ENCODE measurements at places on chromosomes 4 and X.

- no peak for DNase-seq
Measured at GRCh38 chr4:85228264-85228663, 246.7 kb upstream of the ARHGAP24 start.

- DNase-seq = no peak
Measured at GRCh38 chr4:185189606-185190305, 14.0 kb downstream of the CFAP97 start.

DNA sequence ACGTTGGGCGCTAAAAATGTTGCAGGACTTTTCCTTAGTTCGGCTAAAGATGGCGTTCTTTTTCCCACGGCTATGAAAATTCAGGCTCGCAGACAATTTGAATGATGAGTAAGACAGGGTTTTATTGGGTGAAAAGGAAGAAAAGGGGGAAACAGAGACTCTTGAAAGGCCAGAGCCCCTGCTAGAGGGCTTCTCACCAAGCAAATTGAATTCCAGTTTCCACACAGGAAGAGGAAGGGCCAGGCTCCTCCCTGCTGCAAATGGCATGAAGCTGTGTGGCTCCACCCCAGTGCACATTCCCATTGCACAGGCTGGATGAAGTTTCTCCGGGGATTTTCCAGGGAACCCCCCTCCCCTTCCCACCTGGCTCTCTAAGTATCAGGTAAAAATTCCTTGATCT lies 210.9 kb downstream of the KLHL4 start:
- no peak for DNase-seq

DNA sequence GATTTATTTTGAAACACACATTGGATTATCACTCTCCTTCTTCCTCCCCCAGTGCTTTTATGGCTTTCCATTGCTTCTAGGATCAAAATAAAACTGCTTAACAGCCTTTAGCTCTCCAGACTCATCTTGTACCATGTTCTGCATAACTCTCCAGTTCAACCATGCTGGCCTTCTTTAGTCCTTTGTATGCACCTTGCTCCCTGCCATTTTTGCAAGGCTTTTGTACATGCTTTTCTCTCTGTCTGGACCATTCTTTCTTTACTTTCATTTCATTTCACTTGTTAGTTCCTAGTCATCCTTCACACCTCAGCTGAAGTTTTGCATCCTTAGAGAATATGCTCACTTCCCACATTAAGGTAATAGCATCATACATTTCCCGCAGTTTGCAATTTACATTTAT lies 6.9 kb downstream of the ARFIP1 start:
- DNase-seq = no peak

DNA sequence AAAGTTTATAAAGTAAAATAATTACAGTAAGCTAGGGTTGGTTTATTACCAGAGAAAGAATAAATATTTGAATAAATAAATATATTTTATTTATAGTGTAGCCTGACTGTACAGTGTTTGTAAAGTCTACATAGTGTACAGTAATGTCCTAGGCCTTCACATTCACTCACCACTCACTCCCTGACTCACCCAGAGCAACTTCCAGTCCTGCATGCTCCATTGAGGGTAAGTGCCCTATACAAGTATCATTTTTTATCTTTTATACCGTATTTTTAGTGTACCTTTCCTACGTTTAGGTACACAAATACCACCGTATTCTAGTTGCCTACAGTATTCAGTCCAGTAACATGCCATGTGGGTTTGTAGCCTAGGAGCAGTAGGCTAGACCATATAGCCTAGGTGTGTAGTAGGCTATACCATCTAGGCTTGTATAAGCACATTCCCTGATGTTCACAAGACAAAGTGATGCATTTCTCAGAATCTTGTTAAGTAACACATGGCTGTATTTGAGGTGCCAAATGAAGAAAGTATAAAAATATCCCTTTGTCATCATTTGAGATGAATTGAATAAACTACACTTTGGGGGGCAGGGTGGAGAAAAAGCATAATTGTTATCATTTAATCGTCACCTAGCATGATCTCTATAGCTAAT lies 14.7 kb upstream of the KLHL8 start:
- DNase-seq = no peak

GRCh38 chr4:111492496-111492895 lies 652.8 kb upstream of the FAM241A start:
- no peak for DNase-seq

GRCh38 chrX:148917441-148917840 lies 417.0 kb downstream of the AFF2 start:
- DNase-seq = no peak

DNA sequence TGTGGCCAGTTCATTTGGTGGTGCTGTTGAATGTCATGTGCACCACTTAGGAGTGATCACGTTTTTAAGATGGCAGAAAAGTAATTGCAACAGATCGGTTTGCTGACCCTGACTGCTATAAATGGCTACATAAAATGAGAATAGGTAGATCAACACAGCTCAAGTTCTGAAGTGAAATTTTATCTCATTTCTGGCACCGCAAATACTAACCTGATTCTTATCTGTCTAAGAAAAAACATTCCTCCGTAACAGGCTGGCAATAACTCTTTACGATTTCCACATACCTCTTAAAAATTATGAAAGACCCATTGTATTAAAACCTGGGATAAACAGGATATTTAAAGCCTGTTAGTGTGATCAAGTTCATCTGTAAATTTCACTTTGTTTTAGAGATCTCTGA lies 387.5 kb downstream of the PDGFC start:
- DNase-seq = no peak

GRCh38 chr4:3217771-3218170 lies 31.2 kb upstream of the MSANTD1 start:
- no peak for DNase-seq

DNA sequence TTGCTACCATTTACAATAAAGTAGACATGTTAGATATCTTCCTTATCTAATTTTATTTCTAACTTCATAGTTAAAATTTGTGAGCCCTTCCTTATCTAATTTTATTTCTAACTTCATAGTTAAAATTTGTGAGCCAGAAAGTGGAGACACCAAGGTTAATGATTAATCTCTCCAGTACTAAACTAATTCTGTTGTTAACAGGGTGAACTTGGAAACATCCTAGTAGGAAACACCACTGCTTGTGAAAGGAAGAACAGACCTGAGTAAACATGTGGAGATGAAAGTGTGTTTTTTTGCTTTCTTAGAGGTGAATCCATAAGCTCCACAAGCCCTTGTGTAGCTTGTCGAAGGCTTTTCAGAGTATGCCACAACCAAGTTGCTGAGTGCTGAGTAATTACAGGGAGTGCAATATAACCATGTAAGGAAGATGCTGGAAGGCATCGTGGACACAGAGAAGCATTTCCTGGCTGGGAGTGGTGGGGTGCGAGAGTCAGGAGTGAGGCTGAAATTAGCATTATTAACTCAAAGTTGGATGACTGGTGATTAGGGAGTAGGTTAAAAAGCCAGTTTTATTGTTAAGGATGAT lies 118.6 kb upstream of the NEIL3 start:
- DNase-seq = peak; percentile 33

DNA sequence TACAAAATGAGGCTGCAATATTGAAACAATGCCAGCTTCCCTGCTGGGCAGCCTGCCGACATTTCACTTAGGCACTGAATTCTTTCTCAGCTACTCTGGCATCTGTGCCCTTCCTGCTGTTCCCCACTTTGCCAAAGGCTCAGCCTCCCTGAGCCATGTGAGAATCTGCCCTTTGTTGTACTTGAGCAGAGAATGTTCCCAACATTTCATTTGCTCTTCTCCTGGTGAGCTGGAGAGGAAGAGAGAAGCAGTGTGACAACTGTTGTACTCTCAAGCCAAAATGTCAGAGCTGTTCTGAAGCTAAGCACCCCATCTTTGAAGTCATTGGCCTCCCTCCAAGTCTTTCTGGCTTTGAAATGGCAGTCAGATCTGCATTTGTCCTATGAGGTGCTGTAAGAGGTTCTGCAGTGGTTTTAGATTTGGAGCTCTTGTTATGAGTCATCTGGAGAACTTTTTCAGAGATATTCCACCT lies 32.5 kb downstream of the LANCL3 start:
- DNase-seq = no peak

GRCh38 chr4:824461-825062 lies 1.4 kb downstream of the CPLX1 start:
- no peak for DNase-seq

DNA sequence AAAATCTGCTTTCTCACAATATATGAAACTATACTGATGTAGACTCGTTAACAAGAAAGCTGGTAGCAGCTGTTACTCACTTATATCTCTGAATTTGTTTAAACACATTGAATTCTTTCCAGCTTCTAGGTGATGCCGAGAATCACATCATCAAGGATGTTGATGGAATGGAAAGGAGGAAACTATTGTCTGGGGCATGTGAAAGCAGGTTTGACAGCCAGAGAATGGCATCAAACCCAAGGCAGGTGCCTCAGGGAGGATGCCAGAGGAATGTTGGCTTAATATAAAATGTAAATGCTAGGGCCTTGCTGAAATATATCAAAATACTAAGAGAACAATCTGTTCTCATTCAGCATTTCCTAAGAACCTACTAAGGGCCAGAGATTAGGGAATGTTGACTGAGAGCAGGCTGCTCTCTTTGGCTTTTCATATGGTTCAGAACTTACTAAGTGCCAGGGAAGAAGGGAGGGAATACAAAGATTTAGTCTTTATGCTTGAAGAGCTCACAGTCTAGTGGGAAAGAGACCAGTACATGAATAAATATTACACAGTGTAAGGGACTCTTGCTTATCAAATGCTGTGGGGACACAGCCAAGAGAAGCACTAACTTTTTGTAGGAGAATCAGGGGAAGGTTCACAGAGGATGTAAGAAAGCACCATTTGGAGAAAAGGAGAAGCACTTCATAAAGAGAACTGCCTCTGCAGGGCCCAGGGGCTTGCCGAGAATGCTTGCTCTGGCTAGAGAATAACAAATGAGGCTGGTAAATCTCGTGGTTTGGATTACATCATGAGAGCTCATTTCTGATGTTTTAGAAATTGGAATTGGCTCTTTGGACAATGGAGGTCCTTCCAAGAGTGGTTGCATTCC lies 14.7 kb downstream of the SLIT2 start:
- no peak for DNase-seq

DNA sequence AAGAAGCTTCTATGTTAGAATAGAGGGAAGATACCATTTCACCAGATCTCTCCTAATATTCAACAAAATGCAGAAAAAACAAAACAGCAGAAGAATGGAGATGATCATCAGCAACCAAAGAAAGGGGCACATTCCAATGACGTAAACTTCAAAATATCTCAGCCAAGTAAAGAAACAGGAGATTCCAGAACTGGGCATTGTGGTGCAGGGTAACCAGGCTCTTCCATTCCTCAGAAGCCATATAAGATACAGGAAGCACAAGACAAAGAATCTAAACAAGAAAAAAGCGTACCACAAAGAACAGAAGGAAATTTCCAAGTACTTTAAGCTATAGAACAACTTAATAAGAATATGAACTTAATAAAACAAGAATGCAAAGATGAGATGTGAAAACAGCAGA lies 6.9 kb upstream of the ARMCX4 start:
- DNase-seq = no peak

DNA sequence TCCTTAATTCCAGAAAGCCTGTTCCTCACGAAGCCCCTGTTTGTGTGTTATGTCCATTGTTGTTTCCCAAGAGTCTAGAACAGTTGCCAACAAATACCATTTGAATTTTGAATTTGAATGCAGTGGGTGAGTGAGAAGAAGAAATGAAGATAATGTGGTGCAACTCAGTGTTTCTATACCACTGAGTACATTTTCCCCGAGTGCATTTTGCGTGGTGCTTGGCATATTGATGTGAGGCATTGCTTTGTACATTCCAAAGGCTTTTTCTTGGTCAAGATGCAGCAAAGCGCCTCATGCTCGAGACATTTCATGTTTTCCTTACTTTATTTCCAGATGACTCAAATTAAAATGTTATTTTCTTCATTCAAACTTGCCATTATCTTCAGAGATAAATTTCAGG lies 253.1 kb upstream of the RPS6KA3 start:
- no peak for DNase-seq

GRCh38 chr4:183335369-183335940 lies 13.2 kb upstream of the CLDN24 start:
- DNase-seq = peak; percentile 84

DNA sequence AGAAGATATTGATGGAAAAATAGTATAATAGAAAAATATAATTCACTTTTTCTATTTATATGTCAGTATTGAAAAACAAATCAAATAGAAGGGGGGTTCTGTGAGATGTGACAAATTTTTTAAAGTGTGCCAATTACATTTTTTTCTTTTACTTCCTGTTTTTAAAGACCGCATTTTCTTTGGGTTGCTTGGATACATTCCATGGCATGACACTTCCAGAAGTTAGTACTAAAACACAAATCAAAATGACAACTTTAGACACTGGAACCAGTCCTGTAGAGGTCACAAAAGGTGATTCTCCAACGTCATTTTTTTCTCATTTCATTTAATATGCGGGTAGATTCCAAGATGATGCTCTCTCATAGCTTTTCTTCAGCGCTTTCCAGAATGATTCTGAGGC lies 116.2 kb upstream of the GNPDA2 start:
- no peak for DNase-seq

DNA sequence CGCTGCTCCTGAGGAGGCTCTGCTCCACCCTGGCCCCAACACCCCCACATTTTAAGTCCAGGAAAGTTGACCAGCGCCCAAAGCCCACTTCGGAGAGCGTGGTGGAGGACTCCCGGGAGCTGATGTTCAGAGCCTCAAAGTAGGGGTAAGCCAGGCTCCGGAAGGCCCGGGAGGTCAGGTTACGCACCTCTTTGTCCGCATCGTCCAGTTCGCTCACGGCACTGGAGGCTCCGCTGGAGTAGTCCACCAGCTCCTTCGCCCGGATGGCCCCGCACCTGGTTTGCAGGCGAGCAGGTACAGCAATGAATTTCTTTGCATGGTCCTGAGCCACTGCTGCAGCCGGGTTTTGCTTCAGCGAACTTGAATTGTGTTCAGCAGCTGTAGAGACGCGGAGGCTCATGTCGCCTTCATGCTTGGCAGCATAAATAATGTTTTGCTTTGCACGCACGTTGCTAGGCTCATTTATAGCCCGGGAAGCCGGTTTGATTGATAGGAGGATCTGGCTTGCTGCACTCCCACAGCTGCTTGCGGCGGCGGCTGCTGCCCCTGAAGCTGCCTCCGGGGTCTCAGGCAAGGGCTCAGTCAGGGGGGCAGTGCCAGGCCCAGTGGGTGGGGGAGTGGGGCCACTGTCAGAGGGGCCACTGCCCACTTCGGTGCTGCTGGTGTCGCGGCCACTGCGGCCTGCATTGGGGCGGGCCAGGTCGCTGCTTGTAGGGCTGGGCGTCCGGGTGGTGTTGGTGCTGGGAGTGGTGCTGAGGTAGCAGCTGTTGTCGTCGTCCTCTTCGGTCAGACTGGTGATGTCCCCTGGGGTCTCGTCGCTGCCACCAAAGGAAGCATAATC lies 4.8 kb downstream of the C4orf54 start:
- no peak for DNase-seq

- no peak for DNase-seq
Measured at GRCh38 chrX:123871309-123871708, 11.5 kb downstream of the XIAP start.

DNA sequence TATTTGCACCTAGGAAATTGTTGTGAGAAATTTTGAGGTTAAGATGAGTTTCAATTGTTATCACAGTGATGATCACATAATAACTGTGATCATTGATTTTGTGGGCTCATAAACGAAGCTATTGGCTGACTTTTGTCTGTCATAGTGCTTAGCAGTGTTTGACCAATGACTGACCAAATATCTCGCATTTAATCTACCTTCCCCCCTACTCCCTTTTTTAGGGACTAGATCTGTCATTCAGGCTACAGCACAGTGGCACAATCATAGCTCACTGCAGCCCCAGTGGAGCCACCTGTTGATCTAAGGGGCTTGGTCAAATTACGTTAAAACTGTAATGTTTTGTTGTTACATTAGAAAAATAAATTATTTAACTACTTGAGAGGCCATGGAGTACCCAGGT lies 1.5 kb downstream of the FUNDC2 start:
- DNase-seq = no peak

GRCh38 chrX:153414856-153415510 lies 3.7 kb downstream of the ZFP92 start:
- no peak for DNase-seq
